Muscle of leg (tissue), 16 donors: ENCODE measurements at places on chromosomes 1 and 21. TPM values are rescaled to one million over a fixed set of nuclear protein-coding genes. Genes with fewer than 3 reads are reported as not detected.

- H3K27me3 ChIP-seq = no peaks in the 10 kb centered on the region
- H3K36me3 ChIP-seq = peaks cover 86% of the 10 kb centered on the region
- no peak overlapping the region for H3K27ac ChIP-seq
- H3K4me3 ChIP-seq = no peak overlapping the region
- DNase-seq = no peak
- H3K4me1 ChIP-seq = no peaks in the 10 kb centered on the region
These were observed 19.3 kb upstream of the PSMD4 start for GRCh38 chr1:151235235-151235634.

- H3K4me3 ChIP-seq = no peak overlapping the region
- peaks cover 2% of the 10 kb centered on the region for H3K27me3 ChIP-seq
- no peaks in the 10 kb centered on the region for H3K36me3 ChIP-seq
- H3K27ac ChIP-seq = no peak overlapping the region
- no peak for DNase-seq
These were observed 14.3 kb downstream of the SLC6A9 start for GRCh38 chr1:44016890-44017400.

SPRR1B gene
- not detected for total RNA-seq

SNX7 gene
- total RNA-seq = 36.4 TPM

DNA sequence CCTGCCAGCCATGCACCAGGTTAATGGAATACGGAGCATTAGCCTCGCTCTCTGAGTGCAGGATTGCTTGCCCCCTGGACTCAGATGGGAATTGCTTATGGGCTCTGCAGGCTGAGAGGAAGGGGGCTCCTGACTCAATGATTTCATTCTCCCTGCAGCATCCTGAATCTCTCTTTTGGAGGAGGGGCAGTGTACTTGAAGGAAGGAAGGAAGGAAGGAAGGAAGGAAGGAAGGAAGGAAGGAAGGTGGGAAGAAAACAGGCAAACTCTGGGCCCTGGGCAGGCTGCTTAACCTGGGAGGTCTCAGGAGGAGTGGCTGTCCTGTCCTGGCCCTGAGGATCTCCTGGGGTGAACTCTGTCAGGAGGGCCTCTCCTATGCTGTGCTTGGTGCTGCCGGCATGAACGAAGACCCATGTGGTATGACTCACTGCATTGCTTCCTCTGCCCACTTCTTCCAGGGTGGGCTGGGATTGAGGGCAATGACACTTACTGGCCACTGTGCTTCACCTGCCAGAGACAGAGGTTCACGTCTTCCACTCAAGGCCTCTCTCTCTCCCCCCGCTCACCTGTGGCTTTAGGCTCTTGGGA, 257.1 kb upstream of the CSF3R start:
- H3K4me3 ChIP-seq = no peak overlapping the region
- DNase-seq = no peak
- no peaks in the 10 kb centered on the region for H3K4me1 ChIP-seq
- H3K27ac ChIP-seq = no peak overlapping the region
- peaks cover 30% of the 10 kb centered on the region for H3K27me3 ChIP-seq

SDE2 gene
- total RNA-seq = 13.8 TPM

GRCh38 chr1:21350202-21350885, 60.1 kb upstream of the ECE1 start:
- H3K4me3 ChIP-seq = no peak overlapping the region
- peaks cover 3% of the 10 kb centered on the region for H3K4me1 ChIP-seq
- no peaks in the 10 kb centered on the region for H3K36me3 ChIP-seq

DNA sequence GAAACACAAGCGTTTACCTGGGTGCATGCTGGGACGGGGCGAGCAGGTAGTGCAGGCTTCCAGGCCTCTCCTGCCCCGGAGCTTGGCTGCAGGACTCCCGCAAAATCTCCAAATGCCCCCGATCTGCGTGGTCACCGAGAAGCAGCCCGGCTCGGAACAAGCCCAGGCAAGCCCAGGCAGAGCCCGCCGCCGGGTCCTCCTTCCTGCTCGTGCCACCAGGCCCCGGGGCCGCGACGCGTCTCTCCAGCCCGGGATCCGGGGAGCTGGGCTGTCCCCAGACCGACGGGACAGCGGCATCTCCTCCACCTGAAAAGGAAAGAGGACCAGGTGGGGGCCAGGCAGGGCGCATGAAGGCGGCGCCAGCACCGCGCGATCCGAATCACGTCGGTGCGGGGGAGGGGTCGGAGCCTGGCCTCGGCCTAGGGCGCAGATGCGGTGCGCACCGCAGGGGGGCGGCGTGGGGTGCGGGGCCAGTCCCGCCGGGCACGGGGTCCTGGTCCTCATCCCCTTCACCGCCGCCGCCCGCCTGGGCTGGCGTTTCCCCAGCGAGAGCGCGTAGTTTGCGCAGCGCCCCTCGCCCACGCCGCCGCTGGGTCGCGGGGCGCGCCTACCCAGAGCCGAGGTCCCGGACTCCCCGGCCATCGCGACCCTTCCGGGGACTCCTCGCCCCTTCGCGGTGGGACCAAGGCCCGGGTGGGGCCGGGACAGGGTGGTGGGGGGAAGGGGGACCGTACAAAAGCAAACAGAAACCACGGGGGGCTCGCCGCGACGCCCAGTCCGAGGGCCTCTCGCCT, 52.4 kb upstream of the H6PD start:
- peaks cover 57% of the 10 kb centered on the region for H3K27me3 ChIP-seq
- no peak overlapping the region for H3K27ac ChIP-seq
- H3K36me3 ChIP-seq = no peaks in the 10 kb centered on the region
- H3K4me1 ChIP-seq = peaks cover 10% of the 10 kb centered on the region

FCRL6 gene
- not detected for total RNA-seq

- H3K27me3 ChIP-seq = no peaks in the 10 kb centered on the region
- DNase-seq = no peak
- H3K27ac ChIP-seq = no peak overlapping the region
- no peak overlapping the region for H3K4me3 ChIP-seq
- H3K36me3 ChIP-seq = no peaks in the 10 kb centered on the region
These were observed 66.7 kb upstream of the ACOT11 start for GRCh38 chr1:54481201-54481884.

OR2G6 gene
- not detected for total RNA-seq

SPOCD1 gene
- total RNA-seq = 0.13 TPM

DNA sequence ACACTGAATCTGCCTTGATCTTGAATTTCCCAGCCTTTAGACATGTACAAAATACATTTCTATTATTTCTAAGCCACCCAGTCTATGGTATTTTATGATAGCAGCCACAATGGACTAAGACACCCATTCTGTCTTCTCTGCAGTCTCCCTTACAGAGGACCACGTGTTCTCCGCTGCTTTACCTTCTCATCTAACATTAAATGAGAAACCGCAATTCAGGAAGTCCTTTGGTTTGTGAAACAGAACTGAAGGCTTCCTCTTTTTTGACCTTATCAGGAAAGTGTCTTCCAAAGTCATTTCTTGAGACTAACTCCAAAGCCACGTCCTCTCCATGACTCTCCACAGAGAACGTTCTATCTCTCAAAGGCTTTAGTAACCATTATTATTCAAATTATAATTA, 560.1 kb downstream of the OMA1 start:
- peak; percentile 1 for DNase-seq
- H3K27ac ChIP-seq = no peak overlapping the region
- H3K27me3 ChIP-seq = no peaks in the 10 kb centered on the region
- H3K36me3 ChIP-seq = no peaks in the 10 kb centered on the region
- no peak overlapping the region for H3K4me3 ChIP-seq

DNA sequence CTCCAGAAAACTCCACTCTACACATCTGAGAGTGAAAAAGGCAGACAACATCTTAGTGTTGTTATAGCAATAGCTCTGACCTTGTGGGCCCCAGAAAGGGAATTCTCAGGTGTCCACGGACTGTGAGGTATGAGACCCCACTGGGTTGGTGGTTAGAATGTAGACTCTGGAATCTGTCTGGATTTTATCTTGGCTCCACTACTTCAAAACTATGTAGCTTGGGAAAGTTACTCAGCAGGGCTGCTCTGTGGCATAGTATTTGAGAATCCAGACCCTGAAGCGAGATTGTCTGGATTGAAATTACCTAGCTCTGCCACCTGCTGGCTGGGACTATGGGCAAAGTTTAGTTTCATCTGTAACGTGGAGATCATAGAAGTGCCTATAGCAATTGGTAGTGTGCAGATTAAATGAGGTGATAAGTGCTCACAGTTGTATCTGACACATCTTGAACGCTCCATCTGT, 25.8 kb downstream of the PRDM2 start:
- no peak overlapping the region for H3K27ac ChIP-seq
- H3K36me3 ChIP-seq = no peaks in the 10 kb centered on the region
- H3K4me1 ChIP-seq = peaks cover 2% of the 10 kb centered on the region
- H3K4me3 ChIP-seq = no peak overlapping the region
- no peaks in the 10 kb centered on the region for H3K27me3 ChIP-seq

OR2L8 gene
- total RNA-seq = not detected

DNA sequence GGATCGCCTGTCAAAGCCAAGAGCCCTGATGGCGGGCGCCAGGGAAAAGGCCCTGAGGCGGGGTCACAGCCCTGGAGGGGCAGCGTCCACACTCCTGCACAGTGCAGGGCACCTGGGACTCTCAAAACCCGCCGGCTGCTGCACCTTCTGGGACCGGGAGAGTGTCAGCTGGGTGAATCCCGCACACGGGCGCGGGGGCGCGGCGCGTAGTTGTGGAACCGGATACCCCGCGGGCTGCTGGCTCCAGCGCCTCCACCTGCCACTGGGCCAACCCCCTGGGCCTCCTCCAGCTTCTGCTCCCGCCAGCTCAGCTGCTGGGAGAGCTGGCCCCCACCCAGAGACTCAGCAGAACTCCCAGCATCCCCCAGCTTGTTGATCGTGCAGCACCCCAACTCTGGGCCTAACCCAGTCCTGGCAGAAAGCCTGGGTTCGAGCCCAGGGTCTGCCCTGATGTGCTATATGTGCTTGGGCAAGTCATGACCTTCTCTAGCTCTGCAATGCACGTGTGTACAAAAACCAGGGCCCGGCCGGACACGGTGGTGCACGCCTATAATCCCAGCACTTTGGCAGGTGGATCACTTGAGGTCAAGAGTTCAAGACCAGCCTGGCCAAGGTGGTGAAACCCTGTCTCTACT, 33.8 kb downstream of the NECAP2 start:
- peak overlapping the region; percentile 60 for H3K27ac ChIP-seq
- H3K27me3 ChIP-seq = no peaks in the 10 kb centered on the region
- peaks cover 47% of the 10 kb centered on the region for H3K36me3 ChIP-seq
- peak; percentile 42 for DNase-seq
- H3K4me3 ChIP-seq = no peak overlapping the region

TRMT13 gene
- total RNA-seq = 15.3 TPM

GRCh38 chr1:170562646-170563338, 30.8 kb downstream of the GORAB start:
- H3K27ac ChIP-seq = peak overlapping the region; percentile 79
- H3K4me3 ChIP-seq = no peak overlapping the region
- no peaks in the 10 kb centered on the region for H3K36me3 ChIP-seq
- H3K27me3 ChIP-seq = no peaks in the 10 kb centered on the region
- peak; percentile 91 for DNase-seq

S100A7A gene
- not detected for total RNA-seq

GRCh38 chr1:160058087-160058486, 11.9 kb downstream of the KCNJ10 start:
- peaks cover 23% of the 10 kb centered on the region for H3K27me3 ChIP-seq
- no peaks in the 10 kb centered on the region for H3K36me3 ChIP-seq
- DNase-seq = no peak
- peaks cover 3% of the 10 kb centered on the region for H3K4me1 ChIP-seq
- no peak overlapping the region for H3K27ac ChIP-seq

ADAMTS4 gene
- 7.8 TPM for total RNA-seq

GRCh38 chr1:30830537-30830936, 73.0 kb upstream of the LAPTM5 start:
- H3K4me3 ChIP-seq = no peak overlapping the region
- H3K27ac ChIP-seq = no peak overlapping the region
- no peaks in the 10 kb centered on the region for H3K36me3 ChIP-seq
- no peak for DNase-seq

DNA sequence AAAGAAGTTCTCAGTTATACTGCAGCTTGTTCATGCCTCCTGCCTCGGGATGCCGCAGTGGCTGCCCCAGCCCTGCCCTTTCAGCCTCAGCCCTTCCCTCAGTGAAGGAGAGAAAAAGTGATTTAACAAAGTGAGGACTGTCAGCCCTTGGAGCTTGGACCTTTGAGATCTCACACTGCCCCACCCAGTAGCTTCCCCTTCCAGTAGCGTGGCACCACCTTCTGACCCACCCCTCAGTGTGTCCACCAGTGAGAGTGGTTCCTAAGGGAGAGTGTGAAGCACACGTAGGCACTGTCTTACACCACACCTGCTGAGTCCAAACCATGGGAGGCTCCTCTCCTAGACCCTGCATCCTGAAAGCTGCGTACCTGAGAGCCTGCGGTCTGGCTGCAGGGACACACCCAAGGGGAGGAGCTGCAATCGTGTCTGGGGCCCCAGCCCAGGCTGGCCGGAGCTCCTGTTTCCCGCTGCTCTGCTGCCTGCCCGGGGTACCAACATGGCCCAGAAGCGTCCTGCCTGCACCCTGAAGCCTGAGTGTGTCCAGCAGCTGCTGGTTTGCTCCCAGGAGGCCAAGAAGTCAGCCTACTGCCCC, at the start of gene CDA:
TSS of gene CDA (plus strand) at position 464 of the 592 bp plus-strand sequence. CDS start at position 497, 33 bp downstream.
- no peak for DNase-seq
- no peaks in the 10 kb centered on the region for H3K36me3 ChIP-seq
- peaks cover 30% of the 10 kb centered on the region for H3K27me3 ChIP-seq
- no peak within 1 kb of the TSS for H3K27ac ChIP-seq
- no peak within 1 kb of the TSS for H3K4me3 ChIP-seq

ETNK2 gene
- total RNA-seq = 3.1 TPM

GRCh38 chr1:230824551-230824918, 43.8 kb downstream of the C1orf198 start:
- no peaks in the 10 kb centered on the region for H3K36me3 ChIP-seq
- peaks cover 87% of the 10 kb centered on the region for H3K4me1 ChIP-seq
- H3K27me3 ChIP-seq = no peaks in the 10 kb centered on the region
- H3K4me3 ChIP-seq = no peak overlapping the region

DNA sequence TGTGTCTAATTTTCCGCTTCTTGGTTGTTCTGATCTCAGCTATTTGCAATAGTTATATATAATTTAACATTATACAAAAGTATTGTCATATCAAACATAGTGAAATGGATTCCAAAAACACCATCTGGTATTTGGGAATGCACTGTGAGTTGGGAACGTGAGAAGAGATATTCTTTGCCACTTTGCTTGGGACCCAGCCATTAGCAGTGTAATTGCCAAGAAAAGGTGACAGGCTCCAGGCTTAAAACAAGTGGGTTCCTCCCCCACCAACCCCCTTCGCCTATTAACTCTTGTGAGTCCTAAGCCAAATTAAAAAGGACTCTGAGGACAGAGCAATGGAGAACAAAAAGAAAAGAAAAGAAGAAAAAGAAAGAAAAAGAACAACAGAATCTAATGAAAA, 186.7 kb upstream of the NFIA start:
- no peak overlapping the region for H3K4me3 ChIP-seq
- peaks cover 35% of the 10 kb centered on the region for H3K4me1 ChIP-seq
- H3K36me3 ChIP-seq = no peaks in the 10 kb centered on the region

DNA sequence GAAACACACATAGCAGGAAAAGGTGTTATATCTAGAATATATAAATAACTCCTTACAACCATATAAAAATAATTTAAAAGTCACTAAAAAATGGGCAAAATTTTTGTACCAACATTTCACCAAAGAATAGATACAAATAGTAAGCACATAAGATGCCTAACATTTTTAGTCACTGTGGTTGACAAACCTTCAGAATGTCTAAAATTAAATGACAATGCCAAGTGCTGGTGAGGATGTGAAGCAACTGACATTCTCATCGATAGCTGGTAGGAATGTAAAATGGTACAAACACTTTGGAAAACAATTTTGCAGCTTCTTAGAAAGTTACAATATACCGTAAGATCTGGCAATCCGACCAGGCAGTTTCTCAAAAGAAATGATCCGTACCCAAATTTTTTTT, 14.4 kb upstream of the TOMM20 start:
- no peak overlapping the region for H3K27ac ChIP-seq
- no peaks in the 10 kb centered on the region for H3K27me3 ChIP-seq
- peaks cover 47% of the 10 kb centered on the region for H3K36me3 ChIP-seq
